CD4-positive, alpha-beta memory T cell (primary cell): ENCODE measurements at places on chromosomes 4 and X. TPM values are rescaled to one million over a fixed set of nuclear protein-coding genes. Genes with fewer than 3 reads are reported as not detected.

BEND2 gene
- total RNA-seq, result not detected

ZXDB gene
- total RNA-seq, result 14.9 TPM

C4orf36 gene
- total RNA-seq, result 0.70 TPM

FREM3 gene
- total RNA-seq, result not detected

TIMP1 gene
- 156 TPM for total RNA-seq

STK32B gene
- not detected for total RNA-seq
